ENCODE measurements at places on chromosomes 1 and 21.

GRCh38 chr1:216843409-216843808 lies 120.2 kb upstream of the ESRRG start:
- DNase-seq: no peak

GRCh38 chr1:55018395-55018794 lies 19.7 kb downstream of the BSND start:
- DNase-seq: no peak

GRCh38 chr1:114154146-114154962 lies 685 bp upstream of the SYT6 start:
- no peak for DNase-seq

DNA sequence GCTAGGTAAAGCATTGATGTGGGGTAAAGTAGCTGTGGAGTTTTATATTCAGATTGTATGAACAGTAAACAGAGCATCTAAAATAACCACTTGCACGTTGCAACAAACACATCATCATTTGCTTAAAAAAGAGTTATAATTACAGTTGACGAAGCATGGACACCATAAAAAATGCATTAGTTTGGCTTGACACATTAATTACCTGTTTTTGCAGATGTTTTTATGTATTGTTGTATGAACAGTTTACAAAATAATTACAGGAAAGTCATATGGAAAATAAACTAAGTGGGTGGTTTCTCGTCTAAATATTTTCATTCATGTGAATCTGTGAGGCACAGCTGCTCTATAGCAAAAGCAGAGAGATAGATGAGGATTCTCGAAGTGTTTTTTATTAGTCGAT lies 108.3 kb downstream of the RPS6KC1 start:
- DNase-seq: no peak

- DNase-seq: no peak
Observed at GRCh38 chr1:39800471-39800835, 11.8 kb upstream of the BMP8B start.

- peak; percentile 1 for DNase-seq
Observed at GRCh38 chr1:62508187-62508758, 71.4 kb downstream of the USP1 start.

- no peak for DNase-seq
Observed at GRCh38 chr1:160713161-160713560, 1.5 kb upstream of the CD48 start.

GRCh38 chr21:31889460-31889859 lies 16.6 kb downstream of the HUNK start:
- no peak for DNase-seq

DNA sequence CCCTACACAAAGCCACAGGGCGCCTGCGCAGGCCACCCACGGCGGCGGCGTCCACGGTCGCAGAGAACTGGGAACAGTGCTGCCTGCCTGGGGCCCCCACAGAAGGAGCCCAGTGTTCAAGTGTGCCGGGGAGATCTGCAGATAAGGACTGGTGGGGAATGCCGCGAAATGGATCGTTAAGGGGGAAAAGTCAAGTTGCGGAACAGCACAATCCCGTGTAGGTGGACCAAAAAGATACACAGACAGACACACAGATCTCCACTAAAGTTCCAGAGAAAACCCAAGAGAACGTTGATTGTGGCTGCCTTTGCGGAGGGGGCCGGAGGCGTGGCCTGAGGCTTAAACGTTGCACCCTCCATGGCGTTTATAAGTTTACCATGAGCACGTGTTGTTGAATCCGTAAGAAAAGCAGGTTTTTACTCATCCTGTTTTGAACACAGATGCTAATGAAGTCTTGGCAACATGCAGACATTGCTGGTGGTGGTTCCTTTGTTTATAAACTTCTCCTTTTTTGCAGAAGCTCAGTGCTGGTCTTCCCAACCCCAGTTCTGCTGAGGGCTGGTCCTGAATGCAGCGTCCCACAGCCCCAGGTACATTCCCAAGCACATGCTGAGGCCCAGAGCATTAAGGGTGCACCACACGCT lies 4.1 kb downstream of the SPATC1L start:
- no peak for DNase-seq

DNA sequence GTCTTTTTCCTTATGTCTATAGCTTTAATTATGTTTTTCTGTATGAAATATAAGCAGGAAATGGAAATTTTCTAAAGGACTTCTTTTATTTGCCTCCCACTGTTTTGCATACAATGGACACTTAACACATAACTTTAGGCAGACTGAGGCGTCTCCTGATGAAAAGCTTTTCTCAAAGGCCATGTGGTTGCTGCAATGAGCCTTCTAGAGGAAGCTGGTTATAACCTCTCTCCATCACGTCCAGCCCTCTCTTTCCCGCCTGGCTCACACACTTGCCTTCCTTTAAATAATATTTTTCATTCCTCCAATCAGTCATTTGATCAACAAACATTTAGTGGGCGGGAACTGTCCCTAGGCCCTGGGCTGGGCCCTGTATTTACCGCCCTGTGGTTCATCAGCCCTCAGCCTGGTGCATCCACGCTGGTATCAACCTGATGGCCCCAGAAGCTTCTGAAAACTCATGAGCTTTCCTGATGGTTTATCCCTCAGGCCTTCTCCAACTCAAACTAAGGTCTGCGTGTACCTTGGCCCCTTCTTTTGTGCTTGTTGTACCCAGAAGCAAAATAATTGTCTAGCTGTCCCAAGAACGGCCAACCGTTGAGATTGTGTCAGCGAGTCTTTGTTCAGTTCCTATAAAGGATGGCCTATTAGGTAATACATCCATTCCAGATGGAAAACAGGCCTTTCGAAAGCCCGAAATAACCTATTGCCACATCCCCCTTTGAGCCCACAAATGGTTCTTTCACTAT lies 75.3 kb upstream of the LYST start:
- no peak for DNase-seq

GRCh38 chr1:6419397-6419803 lies 319 bp downstream of the HES2 start:
- no peak for DNase-seq

DNA sequence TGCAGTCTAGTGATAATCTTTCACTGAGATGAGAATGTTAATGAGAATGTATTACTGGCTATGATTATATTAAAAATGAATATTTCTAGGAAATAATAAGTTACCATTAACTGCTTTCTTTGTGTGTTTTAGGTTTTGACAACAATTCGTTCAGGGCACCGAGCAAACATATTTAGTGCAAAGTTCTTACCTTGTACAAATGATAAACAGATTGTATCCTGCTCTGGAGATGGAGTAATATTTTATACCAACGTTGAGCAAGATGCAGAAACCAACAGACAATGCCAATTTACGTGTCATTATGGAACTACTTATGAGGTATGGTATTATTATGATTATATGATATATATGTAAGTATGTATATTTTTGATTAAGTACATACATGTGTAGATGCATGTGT lies 37.8 kb upstream of the MPC2 start:
- no peak for DNase-seq

- DNase-seq: no peak
Observed at GRCh38 chr1:57966751-57967406, 543.0 kb upstream of the DAB1 start.

DNA sequence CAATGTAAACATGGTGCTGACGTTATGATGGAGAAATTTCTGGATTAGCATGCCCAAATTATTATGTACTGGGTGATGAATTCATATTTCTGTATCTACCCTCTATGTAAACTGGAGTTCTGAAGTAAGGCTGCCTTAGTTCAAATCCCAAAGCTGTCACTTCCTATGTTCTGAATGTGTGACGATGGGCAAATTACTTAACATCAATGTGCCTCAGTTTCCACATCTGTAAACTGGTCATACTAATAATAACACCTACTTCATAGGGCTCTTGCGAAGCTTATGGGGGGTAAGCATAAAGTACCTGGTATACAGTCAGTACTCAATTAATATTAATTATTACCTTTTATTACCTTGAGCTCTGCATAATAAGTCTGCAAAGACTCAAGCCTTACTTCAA lies 45.6 kb downstream of the SLC30A10 start:
- DNase-seq: no peak

DNA sequence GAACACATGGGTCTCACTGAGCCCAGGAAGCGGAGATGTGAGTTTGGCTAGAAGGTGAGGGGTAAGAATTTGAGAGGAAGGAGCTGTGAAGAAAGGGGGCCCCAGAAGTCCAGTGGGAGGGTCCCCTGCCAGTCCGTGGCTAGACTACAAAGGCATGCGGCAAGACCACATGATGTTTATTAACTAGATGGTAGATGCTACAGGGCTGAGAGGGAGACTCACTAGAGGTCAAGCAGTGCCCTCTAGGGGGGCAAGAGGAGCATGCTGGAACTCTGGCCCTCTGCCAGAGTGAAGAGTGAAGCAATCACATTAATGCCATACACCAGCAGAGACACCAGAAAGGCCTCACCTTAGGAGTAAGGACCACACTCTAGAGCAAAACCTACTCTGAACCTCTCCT lies 12.2 kb downstream of the KIAA0319L start:
- DNase-seq: peak; percentile 27

DNA sequence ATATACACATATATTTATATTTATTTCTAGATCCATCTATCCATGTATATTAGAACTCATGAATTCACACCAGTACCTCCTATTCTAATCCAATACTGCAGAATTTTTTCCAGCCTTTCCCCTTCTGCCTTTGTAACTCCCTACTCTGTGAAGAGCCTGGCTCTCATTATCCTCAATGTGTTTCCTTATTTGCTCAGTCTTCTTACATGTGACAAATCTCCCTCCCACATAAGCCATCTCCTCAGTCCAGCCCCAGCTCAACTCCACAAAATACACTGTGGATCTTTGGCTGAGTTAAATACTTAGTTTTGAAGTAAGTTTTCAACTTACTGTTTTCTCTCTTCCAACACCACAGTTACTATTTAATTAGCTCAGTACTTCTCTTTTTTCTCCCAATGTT lies 45.7 kb downstream of the ATP5PO start:
- no peak for DNase-seq
